ENCODE measurements at places on chromosomes 11 and 22.

- no peak for DNase-seq
Observed at GRCh38 chr22:49968831-49969661, 8.5 kb downstream of the PIM3 start.

- DNase-seq = no peak
Observed at GRCh38 chr22:46612341-46612903, 7.8 kb upstream of the GRAMD4 start.

GRCh38 chr11:86919557-86920210 lies 35.5 kb downstream of the FZD4 start:
- peak; percentile 76 for DNase-seq

DNA sequence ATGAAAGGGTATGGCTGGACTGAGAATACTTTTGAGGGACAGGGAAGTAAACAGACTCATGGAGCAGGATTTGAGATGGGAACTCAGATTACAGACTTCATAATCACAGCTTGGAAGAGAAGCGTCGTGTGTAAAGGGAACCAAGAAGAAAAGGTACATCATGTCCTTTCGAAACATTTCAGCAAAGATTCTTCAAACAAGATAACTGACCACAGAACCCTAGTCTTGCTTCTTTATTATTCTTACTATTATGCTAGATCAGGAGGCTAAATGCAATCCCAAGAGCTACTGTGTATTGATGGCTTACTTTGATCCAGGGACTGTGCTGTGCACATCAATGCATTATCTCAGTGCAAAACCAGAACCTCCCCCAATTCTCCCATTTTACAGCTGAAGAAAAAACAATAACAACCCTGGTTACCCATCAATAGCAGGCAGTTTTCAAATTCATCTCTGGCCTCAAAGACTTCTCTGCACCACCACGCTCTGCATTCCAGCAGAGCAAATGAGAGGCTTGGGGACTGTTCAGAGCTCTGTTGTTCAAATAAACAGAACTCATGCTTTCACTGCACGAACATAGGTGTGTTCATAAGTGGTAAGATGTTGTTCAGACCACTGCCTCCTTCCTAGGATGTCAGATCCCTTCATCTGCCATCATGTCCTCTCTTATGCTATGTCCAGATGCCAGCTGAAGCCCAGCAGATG lies 104.8 kb upstream of the NAV2 start:
- no peak for DNase-seq

GRCh38 chr11:119788911-119789560 lies 60.0 kb upstream of the NECTIN1 start:
- no peak for DNase-seq

GRCh38 chr11:117823294-117823945 lies 1.1 kb downstream of the FXYD2 start:
- no peak for DNase-seq

DNA sequence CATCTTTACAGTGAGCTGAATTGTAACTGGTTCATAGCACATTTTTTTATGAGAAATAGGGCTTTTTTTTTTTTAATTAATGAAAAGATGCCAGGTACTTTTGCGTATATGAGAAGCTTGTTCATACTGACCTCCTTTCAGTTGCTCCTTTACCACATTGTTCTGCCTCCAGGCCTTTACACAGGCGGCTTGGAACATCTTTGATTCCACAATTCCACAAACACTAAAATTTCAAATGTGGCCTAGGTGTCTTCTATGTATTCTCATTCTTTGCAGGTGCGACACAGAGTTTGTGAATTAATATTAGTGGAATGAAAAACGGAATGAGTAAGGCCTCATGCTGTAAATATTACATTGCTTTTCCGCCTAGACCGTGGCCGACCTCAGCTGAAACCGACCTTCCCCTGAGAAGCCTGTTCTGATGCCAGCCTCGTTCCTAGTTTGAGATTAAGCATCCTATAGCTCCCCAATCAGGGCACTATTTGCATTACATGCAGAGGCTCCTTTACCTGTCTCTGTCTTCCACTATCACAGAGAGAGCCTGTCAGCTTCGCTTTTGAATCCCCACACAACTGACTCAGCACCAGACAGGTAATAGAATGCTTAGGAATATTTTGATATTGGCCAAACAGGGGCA lies 125.8 kb downstream of the LDLRAD3 start:
- DNase-seq = peak; percentile 91

GRCh38 chr11:126645186-126645585 lies 289.7 kb downstream of the ST3GAL4 start:
- DNase-seq = no peak

Data from brain (organoid and tissue), 16 donors.